ENCODE measurements at places on chromosomes 6 and 20.

DNA sequence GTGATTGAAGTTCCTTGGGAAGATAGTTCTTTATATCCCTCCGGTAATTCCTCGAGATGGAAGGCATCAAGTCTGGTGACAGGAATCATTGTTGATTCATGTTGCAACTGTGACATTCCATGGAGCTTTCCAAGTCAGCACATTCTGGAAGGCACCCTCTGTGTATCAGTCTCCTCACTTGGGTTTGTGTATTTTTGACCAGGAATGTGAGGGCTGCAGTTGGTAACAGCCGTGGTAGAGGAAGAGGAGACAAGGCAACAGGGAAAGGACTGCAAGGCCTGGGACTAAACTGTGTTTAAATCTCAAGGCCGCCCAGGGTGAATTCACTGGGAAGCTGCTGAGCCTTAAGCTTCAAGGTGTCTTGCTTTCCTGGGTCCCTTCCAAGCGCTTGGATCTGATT, 99.0 kb downstream of the CLIC5 start:
- no peak for DNase-seq

DNA sequence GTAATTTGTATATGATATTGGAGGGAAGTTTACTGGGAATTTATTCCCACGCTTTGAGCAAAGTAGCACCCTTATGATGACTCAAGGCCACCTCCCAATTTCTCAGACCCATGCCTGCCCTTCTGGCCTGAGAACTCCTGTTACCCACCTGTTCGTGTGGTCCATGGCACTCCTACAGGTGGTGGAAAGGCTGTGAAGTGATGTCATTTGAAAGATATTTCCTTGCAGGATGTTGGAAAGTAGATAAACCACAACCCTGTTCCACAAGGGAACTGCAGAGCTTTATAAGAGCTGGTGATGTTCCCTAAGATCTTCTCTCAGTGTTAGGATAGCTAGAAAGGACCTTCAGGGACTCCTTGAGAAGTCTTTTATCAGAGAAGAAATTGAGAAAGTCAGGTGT, 70.5 kb downstream of the ADGRG6 start:
- no peak for DNase-seq

- no peak for DNase-seq
These were observed 33.8 kb upstream of the TMEM244 start for GRCh38 chr6:129894921-129895320.

GRCh38 chr6:124870611-124871459, 91.4 kb upstream of the RNF217 start:
- DNase-seq, result no peak

DNA sequence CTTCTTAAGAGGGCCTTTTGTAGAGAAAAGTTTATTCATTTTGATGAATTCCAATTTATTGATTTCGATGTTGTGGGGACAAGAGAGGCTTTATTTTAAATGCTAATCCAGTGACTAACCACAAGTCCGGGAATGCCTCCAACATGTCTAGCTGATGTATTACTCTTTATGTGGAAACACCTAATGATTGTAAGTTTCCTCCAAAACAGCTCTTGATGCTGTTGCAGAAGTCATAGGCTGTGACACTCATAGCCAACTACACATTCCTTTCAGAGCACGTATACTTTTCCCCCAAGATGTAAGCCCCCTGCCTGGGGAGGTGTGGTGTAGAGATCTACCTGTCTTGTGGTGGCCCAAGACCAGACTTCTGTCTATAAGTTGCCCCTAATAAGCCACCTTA, 61.3 kb upstream of the RNF24 start:
- no peak for DNase-seq

GRCh38 chr6:30157581-30157980, 3.4 kb downstream of the TRIM10 start:
- no peak for DNase-seq

GRCh38 chr20:20450521-20450920, 82.6 kb downstream of the INSM1 start:
- DNase-seq, result no peak

DNA sequence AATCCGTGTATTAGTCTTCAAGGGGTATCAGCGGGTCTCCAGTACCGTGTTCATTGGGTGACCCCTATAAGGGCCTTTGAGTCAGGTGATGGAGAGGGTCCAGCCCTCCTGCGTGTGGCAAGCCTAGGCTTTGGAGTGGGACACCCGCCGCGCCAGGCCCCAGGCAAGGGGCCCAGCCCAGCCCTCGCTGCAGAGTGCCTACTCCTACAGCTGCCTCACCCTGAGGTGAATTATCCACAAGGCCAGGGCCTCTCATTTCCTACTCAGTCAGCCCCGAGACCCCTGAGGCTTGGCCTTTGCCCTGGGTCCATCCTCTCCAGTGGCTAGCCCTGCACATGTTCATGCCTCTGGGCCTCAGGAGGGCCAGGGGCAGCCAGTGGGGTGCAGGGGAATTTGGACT, 45.1 kb downstream of the TMEM242 start:
- DNase-seq, result no peak

DNA sequence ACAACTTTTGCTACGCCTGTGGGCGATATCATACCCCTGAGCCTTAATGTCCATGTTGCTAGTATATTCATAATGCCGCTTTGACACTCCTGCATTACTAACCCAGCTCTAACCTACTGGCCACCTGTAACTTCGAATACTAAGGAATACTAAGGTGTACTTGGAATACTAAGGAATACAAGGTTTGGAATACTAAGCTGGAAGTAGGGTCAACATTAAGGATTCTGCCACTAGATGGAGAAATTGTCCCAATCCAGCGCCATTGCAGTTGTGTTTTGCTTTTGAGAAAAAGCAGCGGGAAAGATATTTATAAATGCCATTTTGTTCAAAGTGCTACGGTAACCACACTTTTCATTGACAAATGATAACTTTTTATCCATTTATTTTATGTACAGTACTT, 10.7 kb downstream of the TBXT start:
- DNase-seq, result no peak

- DNase-seq, result no peak
These were observed 897 bp downstream of the CD2AP start for GRCh38 chr6:47478233-47479139.

DNA sequence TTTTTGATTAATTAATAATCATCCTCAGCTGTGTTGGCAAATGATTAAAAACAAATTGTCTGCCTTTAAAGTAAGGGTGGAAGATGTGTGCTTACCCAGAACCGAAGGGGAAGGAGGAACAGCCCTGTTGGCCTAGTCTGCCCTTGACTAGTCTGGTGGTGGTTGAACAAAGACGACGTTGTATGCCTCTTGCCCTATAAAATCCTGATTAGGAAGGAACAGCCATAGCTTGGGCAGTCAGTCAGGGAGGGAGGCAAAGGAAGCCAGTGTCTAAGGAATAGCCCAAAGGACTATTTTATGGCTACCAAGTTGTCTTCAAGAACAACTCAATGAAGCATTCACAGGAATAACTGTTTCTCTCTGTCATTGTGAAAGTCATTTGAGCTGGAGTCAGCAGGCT, 70.7 kb downstream of the PRDM1 start:
- DNase-seq, result no peak
